ENCODE measurements at places on chromosomes 11 and 22. TPM values are rescaled to one million over a fixed set of nuclear protein-coding genes. Genes with fewer than 3 reads are reported as not detected.

Gene PTGDR2
- not detected for total RNA-seq

Gene C11orf52
- 3.3 TPM for total RNA-seq

DNA sequence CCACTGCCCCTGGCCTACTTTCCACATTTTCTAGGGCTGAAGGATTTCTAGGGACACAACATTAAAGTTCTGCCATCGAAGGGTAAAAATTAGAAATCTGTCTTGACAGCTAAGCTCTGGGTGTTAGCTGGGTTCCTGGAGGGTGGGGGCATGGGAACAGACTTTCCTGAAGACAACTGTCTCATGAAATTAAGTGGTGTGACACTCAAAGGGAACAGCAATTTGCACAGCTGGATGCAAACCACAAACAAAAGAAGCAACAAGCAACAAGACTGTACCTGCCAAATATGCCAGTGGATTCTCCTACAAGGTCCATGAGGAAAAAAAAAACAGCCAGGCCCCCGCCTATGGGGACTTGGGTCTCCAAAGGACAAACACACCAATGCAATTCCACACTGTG is 32.5 kb downstream of the WT1 start:
- no peak for DNase-seq

DNA sequence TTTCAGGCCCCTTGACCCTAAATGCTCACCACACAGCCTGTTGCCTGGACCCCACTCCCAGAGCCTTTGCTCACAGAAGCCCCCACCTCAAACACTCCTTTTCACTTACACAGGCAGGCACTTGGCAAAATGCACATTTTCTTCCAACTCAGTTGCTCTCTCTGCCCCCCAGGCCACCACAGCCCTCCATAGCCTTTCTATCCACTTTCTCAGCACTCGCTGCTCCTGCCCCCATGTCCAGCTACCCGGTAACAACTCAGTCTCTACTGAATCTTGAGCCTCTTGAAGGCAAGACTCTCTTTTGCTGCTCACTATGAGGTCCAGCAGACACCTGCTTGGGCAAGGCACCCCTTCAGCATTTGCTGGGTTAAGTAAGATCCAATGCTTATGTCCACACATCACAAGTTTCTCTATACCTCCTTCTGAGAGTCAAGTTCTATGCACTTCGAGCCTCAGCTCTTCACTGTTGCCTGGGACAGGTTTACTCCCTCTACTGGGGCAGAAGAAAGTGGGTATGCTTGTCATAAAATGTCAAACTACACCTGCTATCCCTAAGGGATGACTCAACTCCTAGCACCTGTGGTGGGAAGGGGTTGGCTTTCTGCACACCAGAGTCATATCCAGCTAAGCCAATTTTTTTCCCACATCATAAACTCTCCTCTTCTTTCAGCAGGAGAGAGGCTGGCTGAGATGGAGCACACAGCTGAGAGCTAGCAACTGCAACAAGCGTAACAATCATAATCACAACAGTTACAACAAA is 36.9 kb downstream of the MORC2 start:
- no peak for DNase-seq

GRCh38 chr11:94315664-94316063 is 11.3 kb downstream of the IZUMO1R start:
- no peak for DNase-seq

DNA sequence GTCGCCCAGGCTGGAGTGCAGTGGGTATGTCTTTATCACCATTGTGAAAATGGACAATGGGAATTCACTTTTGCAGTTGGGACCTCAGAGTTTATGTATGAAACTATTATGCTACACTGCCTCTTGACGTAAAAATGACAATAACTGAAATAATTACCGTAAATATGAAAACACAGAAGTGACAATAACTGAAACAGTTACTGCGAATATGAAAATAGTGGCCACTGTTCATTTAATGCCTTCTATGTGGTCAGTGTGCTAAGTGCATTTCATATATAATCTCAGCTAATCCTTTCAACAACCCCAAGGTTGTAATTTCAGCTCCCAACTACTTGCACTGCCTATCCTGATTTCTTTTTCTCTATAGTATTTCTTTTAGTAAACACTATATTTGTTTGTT is 5.9 kb upstream of the RTCB start:
- DNase-seq = no peak

DNA sequence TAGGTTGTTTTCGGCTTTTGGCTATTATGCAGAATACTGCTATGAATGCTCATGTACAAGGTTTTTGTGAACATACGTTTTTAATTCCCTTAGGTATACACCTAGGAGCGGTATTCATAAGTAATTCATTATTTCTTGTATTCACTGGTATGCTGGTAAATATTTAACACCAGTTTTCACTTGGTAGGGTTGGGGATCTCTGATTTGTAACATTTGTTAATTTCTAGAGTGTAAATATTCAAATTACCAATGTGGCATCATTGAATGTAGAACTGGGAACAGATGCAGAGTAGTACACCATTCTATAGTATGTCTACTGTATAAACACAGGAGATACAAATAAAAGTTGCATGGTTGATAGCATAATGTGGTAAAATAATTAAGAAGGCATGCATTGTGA is 16.3 kb downstream of the GVQW3 start:
- DNase-seq = no peak

DNA sequence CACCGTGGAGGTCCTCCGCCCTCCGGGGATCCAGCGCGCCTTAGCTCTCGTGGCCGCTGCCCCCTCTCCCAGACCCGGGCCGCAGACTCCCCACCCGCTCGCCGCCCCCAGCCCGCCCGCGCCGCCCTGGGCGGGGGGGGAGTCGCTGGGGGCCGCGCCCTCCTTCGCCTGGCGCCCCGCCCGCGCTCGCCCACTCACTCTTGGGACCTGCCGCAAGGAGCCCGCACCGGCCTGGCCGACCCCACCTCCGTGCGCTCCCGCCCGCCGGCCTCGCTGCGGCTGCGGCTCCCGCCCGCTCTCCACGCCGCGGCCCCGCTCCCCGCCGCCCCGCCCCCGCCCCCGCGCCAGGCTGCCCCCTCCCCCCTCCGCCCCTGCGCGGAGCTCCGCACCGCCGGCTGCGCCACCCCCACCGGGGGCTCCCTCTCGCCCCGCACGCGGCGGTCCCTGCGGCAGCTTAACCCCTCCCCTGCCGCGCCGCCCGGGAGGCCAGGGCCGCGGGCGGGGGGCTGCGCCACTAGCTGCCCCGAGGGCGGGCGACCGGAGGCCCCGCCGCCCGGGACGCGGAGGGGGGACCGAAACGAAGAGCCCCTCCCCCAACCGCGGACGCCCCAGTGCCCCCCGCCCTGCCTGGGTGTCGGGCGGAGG is 724 bp upstream of the RASGRP2 start:
- peak; percentile 36 for DNase-seq

- DNase-seq = no peak
These were observed 171.2 kb downstream of the OPCML start for GRCh38 chr11:133360860-133361688.

DNA sequence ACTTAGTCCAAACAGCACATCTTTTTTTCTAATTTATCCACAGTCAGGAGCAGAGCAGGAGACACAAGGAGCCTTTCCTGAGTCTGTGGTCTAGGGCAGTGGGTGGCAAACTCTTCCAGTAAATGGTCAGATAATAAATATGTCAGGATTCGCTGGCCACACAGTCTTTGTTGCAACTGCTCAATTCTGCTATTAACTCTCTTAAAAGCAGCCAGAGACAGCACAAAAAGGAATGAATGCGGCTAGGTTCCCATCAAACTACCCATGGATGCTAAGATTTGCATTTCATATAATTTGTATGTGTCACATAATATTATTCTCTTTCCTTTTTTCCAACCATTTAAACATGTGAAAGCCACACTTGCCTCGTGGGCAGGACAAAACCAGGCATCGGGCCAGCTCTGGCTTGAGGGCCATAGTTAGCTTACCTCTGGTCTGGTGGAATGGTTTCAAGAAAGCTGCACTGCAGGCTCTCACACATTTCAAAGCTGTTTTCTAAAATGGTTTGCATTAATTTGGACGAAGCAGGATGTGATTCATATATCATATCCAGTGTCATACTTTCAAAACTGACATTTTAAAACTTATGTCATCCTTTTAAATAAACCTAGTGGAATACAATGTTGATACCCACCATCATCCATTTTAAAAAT is 64.7 kb upstream of the CD5 start:
- DNase-seq = no peak

Gene FAM180B
- 0.41 TPM for total RNA-seq

Gene APOL5
- not detected for total RNA-seq

- DNase-seq = peak; percentile 37
These were observed 10.4 kb upstream of the HIKESHI start for GRCh38 chr11:86291466-86292262.

GRCh38 chr11:76102802-76103201 is 103.5 kb downstream of the WNT11 start:
- DNase-seq = peak; percentile 43

DNA sequence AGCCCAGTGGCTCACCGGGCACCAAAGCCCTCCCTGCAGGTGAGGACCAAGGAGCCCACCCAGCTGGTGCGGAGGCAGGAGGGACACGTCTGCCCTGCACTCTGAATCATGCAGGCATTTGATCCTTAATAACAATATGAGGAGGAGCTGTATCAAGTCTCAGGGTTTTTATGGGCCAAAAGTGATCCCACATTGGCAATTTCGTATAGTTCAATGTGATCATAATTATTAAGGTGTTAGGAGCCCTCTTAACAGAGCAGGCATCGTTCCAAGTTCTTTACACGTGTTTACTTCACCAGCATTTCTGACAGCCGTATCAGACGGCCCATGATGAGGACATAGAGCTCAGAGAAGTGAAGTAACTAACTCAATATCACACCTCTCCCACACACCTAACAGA is 91.9 kb upstream of the PRR5 start:
- DNase-seq = no peak

- DNase-seq = no peak
These were observed 29.0 kb downstream of the NUP50 start for GRCh38 chr22:45192701-45193187.

Gene FREY1
- total RNA-seq = 0.50 TPM

DNA sequence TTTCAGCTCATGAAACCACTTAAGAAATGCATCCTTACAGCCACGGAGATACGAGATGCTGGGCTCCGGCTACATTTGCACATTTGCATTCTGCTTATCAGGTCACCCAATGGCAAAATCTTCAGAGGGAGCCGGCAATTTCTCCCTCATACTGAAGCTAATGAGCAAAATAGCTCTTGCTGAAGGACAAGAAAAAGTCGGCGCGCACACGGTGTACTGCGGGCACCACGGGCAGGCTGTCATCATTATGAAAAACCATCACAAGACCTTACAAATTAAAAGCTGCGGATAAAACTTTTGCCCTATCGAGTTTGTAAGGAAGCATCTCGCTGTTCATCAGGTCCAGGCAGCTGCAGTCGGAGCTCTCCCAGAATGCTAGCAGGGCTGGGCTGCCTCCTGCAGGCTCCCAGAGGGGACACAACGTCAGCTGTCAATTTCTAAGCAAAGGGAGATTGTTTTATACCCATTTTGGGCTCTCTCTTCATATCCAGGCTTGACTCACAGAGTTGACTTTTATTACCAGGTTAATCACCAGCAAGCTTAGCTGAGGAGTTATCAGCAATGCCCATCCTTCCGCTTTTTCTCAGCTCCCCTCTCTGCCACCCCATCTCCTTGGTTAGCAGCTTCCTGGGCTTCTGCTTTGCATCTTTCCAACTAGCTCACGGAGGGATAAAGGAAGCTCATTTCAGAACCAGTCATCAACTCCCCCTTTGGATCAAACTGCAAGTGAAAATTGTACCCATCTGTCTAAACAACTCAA is 375.1 kb downstream of the OPCML start:
- no peak for DNase-seq

DNA sequence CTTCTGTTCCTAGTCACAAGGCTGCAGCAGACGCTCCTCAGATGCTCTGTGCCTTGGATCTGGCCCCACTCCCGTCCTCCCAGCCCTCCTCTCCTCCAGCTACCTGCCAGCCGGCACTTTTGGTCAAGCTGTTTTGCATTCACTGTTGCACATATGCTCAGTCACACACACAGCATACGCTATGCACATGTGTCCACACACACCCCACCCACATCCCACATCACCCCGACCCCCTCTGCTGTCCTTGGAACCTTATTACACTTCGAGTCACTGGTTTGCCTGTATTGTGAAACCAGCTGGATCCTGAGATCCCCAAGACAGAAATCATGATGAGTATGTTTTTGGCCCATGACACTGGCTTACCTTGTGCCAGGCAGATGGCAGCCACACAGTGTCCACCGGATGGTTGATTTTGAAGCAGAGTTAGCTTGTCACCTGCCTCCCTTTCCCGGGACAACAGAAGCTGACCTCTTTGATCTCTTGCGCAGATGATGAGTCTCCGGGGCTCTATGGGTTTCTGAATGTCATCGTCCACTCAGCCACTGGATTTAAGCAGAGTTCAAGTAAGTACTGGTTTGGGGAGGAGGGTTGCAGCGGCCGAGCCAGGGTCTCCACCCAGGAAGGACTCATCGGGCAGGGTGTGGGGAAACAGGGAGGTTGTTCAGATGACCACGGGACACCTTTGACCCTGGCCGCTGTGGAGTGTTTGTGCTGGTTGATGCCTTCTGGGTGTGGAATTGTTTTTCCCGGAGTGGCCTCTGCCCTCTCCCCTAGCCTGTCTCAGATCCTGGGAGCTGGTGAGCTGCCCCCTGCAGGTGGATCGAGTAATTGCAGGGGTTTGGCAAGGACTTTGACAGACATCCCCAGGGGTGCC is 109.8 kb downstream of the BCR start:
- peak; percentile 66 for DNase-seq

Gene PGGHG
- 10.8 TPM for total RNA-seq

DNA sequence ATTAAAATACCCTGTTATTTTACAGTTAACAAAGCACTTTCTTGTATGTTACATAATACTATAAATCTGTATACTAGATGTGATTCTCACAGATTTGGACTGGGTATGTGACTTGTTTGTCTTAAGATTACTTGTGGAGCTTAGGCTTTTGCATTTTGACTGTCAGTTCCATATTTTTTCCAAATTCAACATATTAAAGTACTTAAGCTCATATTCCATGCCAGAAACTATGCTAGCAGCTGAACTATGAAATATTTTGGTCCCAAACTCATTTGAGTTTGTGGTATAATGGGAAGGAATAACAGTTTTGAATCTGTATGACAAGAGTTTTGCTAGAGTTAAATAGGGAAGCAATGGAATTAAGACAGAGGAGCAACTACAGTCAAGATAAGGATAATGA is 841.4 kb downstream of the JRKL start:
- no peak for DNase-seq

Gene UPK3A
- total RNA-seq = not detected

DNA sequence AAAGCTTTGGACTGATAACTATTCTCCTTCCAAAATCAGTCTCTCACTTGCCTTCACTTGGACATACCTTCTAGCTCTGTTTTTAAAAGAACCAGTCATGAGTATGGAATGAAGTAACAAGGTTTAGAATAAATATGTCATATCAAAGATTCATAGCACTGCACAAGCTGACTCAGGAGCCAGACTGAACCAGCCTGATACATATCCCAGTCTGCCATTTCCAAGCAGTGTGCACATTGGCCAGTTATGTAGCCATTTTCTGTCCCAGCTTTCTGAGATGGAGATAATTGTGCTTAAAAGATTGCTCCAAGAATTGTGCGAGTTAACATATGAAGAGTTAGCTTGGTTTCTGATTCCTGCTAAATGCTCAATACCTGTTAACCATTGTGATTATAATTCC is 311.3 kb downstream of the C11orf87 start:
- DNase-seq = no peak

Data from left cardiac atrium (tissue), 4 donors.